ENCODE measurements at places on chromosomes 2 and 18.

DNA sequence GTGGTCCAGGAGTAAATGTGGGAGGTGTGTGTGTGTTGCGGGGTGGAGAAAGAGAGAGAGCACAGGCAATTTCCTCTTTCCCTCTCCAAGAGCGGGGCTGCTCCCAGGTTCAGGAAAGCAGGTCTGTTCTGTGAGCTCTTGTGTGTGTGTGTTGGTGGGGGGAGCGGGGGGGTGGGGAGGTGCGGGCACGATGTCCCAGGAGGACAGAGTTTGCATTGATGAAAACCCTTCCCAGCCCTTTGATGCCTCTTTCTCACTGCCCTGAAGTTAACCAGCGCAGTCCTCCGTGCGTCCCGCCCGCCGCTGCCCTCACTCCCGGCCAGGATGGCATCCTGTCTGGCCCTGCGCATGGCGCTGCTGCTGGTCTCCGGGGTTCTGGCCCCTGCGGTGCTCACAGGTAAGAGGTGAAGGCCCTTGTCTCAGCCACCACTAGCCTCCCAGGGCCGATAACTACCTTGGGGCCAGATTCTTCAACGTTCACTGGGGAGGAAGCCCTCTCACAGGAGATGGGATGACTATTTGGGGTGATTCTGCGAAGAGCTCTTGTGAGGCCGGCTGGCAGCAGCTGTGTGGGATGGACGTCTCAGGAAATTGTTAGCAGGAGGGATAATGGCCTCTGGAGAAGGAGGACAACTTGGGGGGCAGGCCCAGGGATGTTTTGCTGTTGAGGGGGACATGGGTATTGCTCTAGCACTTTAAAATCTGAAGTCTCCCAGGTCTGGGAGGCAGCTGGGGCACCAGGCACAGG is at the start of gene SNORC:
Gene SNORC, plus strand, starts transcription at position 247 of the 748 bp plus-strand sequence. Its CDS starts 78 bp downstream, at position 325.
- no peak for DNase-seq

- DNase-seq: no peak
Observed at GRCh38 chr2:57510704-57511103, 535.9 kb upstream of the VRK2 start.

GRCh38 chr2:239075918-239076758 is 228.3 kb downstream of the TWIST2 start:
- DNase-seq: no peak

DNA sequence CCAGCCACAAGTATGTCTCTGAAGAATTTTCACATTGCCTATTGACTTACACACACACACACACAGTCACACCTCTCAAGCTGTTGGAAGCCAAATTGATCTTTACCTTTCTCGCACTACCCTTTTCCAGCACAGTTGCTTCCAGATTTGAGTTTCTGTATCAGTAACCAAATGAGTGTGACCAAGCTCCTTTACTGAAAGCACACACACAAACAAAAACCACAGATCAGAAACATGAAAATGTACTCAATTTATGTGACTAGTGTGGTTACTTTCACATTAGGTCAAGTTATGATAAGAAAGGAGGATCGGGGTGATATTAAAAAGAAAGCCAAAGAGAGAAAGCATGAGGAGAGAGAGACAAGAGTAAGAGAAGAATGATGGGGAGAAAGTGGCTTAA is 993.9 kb upstream of the POU3F3 start:
- no peak for DNase-seq

DNA sequence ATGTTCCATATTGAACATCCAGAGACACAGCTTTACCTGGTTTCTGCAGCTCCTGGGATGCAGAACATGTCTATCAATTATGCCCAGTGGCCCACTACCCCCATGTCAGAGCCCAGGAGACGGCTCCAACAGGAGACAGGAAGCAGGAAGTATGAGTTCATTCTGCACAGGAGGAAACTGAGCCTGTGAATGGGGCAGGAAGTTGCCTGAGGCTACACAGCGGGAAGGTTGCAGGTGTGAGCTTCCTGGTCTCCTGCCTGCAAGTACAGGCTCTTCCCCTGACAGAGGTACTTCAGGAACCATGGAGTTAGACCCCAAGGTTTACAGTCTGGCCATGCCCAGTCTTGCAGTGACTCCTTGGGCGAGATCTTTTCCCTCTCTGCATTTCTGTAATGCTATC is 2.8 kb upstream of the BOK start:
- no peak for DNase-seq

DNA sequence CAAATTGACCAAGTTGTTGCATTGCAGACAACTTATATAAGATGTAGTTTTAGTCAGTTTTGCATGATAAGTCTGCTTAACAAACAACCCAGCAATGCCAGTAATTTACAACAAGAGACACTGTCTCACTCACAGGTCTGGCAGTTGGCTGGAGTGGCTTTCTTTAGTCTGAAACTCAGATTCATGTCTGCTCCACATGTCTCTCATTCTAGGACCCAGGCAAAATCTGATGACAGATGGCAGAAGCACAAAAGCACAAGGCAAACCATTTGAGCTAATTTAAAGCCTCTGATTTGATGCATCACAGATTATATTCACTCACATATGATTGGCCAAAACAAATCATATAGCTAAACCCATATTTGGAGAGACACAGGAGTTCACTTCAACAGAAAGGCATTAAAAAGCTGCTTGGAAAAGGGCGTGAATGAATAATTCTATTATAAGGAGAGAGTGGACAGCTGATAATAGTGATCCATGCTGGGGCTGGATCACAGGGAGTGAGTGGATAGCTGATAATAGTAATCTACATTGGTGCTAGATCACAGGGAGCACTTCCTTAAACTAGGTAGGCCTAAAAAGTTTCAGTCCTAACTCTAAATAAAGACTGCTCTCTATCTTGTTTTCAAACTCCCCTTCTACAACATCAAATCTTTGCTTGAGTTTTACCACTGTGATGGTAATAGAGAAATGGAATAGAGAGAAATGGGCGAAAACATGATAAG is 593.2 kb upstream of the ZNF804A start:
- DNase-seq: no peak

- no peak for DNase-seq
Observed at GRCh38 chr2:189150033-189150432, 29.5 kb downstream of the COL5A2 start.

DNA sequence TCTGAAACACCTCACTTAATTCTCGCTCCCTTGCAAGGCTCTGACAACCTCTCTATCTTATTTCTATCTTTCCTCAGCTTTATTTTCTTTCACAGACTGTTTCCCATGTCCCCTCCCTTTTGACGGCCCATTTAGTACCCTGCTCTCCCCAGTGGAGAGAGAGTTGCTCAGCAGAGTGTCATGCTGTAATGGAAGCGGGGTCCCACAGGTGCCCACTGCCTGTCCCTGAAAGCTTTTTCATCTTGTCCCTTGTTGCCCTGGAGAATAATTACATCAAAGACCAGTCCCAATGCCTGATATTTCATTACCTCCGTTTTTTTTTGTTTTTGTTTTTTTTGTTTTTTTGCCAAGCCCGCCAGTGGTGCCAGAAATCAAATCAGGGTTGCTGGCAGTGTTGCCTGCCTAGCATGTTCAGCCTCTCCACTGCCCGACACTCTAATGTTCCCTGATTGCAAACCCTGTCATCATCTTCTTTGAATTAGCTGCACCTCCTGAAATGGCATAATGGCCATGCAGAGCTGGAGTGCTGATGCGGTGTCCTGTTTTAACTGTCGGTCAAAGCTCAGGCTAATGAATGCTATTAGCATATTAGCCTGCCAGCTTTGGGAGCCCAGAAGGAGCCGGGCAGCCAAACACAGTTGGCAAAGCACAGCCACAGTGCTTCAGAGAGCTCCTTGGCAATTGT is 71.2 kb upstream of the CAVIN2 start:
- DNase-seq: no peak

DNA sequence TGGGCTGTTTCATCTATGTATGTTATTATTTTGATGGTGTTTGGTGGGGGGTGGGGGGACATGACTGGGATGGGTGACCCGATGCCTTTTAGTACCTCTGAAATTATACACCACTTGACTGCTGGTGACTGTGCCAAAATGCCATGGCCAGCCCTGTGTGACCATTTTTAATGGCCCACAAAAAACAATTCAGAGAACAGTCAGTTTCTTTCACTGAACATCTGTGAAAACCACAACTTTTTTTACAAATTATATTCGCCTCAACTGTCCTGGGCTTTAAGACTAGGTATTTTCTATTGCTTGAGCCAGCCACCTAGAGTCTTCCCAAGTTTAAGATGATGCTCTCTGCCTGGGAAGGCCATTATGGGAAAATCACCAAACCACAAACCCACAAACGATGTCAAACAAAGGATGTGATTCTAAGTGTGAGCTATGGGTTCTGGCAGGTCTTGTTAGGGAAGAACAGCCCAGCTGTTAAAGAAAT is 33.9 kb downstream of the FN1 start:
- no peak for DNase-seq

DNA sequence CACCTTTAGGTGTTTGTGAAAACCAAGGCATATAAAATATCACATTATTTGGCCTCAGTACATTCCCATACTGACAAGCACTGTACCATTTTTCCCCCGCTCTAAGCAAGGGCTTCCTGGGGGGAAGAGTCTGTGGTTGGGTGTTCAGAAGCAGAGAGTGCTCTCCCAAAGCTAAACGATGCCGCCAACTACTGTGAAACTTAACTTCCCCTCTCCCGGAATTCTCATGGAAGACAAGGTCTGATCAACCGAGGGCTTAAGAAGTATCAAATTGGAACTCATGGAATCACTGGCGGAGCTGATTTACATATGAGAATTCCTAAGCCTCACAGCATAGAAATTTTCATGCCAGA is 433 bp upstream of the MFF start:
- no peak for DNase-seq

DNA sequence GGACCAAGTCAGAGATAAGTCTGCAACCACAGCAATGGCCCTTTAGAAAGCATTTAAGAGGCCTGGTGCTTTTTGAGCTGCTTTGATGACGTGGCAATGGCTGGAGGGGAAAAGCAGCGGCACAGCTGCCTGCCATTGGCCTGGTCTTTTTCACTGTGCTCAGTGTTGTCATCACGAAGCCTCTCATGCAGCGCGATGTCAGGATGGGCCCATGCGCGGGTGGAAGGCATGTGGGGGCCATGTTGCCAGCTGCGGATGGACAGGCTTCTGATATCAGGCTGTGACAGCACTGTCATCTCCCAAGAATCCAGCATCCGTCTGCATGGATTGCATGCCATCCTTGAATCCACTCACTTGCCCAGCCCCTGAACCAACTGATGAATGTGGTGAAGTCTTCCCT is 204.5 kb downstream of the ACKR3 start:
- no peak for DNase-seq

DNA sequence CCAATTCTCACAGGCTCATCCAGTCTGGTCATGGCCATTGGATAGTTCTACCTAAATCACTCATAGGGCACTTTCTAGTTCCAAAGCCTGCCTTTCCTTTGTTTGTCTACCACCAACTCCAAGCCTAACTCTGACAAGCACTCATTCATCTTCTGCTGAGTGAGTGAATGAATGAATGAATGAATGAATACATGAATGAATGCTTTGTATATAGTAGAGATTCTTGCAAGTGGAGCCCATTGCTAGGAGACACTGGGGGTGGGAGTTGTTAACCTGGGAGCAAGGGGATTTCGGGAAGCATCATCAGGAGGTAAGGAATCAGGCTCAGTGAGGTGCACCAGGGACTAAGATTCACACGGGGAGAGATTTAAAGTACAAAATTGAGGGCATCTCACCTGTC is 3.3 kb upstream of the MOCOS start:
- DNase-seq: no peak

GRCh38 chr2:6443061-6443823 is 422.5 kb downstream of the CMPK2 start:
- no peak for DNase-seq

- no peak for DNase-seq
Observed at GRCh38 chr2:98828793-98829371, 98.0 kb upstream of the MGAT4A start.

GRCh38 chr2:59691518-59692190 is 861.8 kb downstream of the BCL11A start:
- no peak for DNase-seq

GRCh38 chr2:220469201-220469600 is 841.8 kb downstream of the SLC4A3 start:
- no peak for DNase-seq

DNA sequence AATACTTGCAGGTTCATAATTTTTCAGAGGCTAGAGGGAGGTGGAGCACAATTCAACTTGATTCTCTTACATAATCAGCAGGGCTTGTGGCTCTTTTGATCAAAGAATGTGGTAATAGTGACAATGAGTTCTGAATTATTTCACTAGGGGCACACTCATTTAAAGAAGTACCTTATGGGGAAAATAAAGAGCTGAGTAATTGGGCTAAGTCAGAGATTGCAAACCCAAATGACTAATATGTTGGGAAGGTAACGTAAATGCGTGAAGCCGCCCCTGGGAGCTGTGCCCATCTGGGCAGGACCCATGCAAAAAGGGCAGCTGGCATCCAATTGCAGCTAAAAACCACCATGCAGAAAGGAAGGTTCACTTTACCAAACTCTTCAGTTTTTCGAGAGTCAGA is 35.3 kb downstream of the NCKAP5 start:
- DNase-seq: no peak

- no peak for DNase-seq
Observed at GRCh38 chr2:178296394-178297090, 102.2 kb downstream of the OSBPL6 start.

GRCh38 chr2:240739797-240740196 is 48.1 kb downstream of the AQP12A start:
- DNase-seq: no peak

DNA sequence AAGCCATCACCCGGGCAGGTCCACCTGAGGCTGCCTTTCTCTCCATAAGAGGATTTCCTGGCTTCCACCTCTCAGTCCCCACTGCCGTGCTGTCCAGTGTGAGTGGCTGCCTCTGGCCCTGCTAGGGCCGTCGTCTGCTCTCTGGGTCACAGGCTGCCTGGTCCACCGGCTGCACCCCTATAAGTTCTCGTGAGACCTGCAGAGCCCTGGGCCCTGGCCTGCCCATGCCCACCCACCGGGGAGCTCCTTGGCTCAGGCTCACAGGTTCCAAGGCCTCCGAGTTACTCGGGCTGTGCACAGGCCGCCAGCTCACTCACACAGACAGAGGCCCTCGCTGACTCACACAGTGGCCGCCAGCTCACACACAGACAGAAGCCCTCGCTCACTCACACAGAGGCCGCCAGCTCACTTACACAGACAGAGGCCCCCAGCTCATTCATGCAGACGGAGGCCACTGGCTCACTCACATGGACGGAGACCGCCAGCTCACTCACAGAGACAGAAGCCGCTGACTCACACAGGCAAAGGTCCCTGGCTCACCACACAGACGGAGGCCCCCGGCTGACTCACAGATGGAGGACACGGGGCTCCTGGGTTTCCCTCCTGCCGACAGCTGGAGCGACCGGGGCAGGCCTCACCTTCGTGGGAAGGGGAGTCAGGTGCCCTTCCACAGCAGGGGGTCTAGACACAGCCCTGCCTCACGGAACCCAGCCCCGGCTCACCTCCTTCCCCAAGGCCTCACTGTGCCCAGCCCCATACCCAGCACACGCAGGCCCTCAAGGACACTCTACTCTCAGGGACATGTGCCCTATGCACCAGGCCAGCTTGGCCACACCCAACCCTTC is 334.1 kb upstream of the MYT1L start:
- DNase-seq: no peak

DNA sequence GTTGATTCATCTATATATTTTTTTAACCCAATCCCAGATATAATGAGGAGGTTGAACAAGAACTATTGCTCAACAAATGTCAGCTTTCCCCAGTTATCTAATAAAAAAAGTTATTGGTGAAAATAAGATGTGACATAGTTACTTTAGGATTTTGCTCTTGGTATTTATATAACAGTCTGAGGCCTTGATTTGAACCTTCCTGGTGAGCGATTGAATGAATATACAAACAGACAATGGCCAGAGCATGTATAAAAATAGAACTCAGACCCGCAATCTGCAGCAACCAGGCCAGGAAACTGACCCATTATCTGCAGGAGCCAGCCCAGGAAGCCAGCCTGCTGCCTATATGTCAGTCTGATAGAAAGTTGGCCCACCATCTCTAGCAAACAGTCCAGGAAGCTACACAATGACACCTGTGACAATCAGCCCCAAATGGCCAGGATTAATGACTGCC is 81.6 kb downstream of the HS6ST1 start:
- DNase-seq: no peak
